ENCODE measurements at places on chromosomes 5 and 9.
A peak's percentile ranks its signal among the peaks of the same experiment; 100 is the strongest.

GRCh38 chr5:106092455-106092854, 1578.3 kb downstream of the EFNA5 start:
- no peak for DNase-seq

- no peak for DNase-seq
These were observed 8.8 kb upstream of the ADGRV1 start for GRCh38 chr5:90549729-90550275.

- DNase-seq: no peak
These were observed 216.4 kb upstream of the MAP3K1 start for GRCh38 chr5:56598941-56599340.

DNA sequence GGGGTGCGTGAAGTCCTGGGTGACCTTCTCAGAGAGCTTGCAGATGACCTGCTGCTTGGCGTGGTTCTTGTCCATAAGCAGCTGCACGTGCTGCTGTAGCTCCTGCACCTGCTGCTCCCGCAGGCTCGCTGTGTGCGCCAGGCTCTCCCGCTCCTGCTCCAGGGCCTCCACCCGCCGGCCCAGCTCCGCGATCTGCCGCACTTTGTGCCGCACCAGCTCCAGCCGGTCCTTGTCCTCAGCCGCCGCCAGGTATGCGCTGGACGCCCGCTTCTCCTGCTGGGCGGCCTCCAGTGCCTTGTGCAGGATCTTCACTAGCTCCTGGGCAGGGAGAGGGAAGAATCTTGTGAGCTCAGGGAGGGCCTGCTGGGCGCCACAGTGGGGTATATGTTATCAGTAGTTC, 28.5 kb upstream of the CORO2A start:
- no peak for DNase-seq

DNA sequence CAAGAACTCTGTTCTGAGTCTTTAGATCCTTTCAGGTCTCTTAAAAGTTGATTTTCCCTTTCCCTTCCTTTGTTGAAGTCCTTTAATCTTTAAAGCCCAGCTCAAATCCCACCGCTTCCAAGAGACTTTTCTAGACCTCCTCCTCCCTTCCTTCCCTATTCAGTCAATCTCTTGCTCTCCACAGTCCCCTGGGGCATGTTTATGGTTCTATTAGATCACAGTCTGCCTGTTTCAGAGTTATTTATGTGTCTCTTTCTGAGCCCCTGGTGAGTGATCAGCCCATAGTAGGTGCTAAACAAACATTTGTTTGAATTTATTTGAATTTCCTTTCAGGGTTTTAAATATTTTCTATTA, 7.2 kb upstream of the ARSI start:
- no peak for DNase-seq

GRCh38 chr5:138753794-138754698, 821 bp downstream of the CTNNA1 start:
- DNase-seq: peak; percentile 94

DNA sequence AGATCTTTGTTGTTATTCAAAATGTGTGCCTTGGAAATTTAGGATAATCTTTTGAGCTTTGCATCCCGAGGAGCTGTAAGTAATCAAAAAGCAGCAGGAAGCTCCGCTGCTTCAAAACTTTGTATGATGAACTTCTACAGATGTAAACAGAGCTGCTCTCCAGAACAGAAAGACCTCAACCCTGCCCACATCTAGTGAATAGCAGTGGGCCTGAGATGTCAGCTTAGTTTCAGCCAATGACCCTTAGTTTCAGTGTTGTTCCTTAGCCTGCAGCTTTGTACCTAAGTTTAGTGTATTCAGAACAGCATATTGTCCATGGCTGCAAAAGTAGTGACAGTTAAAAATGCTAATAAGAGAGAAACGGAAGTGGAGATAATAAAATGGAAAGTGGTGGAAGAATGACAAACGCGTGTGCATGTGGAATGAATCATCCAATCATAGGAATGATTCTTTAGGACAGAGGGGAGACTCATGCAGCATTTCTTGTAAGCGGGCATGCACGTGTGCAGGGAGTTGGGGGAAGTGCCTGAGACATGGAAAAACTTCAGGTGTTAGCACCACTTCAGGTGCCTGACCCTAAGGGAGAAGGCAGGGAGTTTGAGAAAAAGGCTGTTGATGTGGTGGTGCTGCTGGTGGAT, 24.9 kb downstream of the SNX24 start:
- DNase-seq: no peak

GRCh38 chr5:67181648-67182221, 14.9 kb downstream of the CD180 start:
- DNase-seq: no peak

GRCh38 chr5:20231040-20231439, 243.0 kb upstream of the CDH18 start:
- DNase-seq: no peak

DNA sequence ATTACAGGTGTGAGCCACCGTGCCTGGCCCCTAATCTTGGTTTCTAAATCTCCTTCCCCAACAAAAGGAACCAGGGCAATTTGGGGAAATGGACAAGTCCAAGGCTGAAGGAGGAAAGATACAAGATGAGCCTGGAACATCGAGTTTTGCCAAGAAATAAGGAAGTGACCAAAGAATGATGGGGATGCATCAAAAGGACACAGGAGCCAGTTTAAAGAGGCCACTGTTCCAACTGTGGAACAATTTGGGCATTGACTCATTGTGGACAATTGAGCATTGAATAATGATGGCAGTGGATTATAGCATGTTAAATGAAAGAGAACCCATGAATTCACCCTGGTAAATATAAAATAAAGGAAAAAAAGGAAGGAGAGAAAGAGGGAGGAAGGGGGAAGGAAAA, 47.5 kb downstream of the DUSP1 start:
- DNase-seq: no peak

GRCh38 chr5:177430140-177430951, 3.9 kb downstream of the GRK6 start:
- DNase-seq: no peak

GRCh38 chr9:33731625-33732024, 63.7 kb upstream of the PRSS3 start:
- DNase-seq: no peak

DNA sequence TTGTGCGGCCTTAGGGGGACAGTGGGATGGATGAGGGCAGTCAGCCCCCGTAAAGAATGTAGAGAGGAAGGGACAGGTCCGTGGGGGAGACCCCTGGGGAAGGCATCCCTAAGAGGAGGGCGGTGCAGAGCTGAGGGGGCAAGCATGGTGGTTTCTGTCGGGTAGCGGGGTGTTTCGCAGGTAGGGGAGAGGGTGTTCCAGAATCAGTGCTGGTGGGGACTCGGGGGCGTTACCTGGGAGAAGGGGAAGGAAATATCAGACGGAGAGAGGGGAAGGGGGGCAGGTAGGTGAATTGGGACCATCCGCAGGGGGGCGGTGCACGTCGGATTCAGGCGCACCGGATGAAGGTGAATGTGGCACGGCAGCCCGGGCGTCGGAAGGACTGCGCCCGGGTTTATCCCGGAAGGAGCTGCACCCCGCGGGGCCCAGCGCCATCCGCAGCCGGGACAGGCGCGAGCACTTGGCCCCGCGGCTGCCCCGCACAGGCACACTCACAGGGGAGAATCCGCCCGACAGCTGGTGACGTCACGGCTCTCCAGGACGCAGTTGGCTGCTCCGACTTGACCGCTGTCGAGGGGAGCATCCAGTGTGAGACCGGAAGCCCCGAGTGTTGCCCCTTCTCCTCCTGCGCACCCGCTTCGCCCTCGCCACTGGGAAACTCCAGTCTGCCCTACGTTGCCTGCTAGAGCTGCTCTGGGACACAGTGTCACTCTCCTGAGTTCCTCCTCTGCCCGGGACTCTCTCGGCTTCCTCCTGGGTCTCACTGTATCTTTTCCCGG, 1.3 kb downstream of the CD72 start:
- peak; percentile 39 for DNase-seq

- no peak for DNase-seq
These were observed 39.6 kb downstream of the STC2 start for GRCh38 chr5:173288632-173289031.

GRCh38 chr5:87536365-87536764, 123.6 kb upstream of the CCNH start:
- DNase-seq: no peak

- DNase-seq: no peak
These were observed 18.1 kb upstream of the RGMB start for GRCh38 chr5:98755406-98755805.

DNA sequence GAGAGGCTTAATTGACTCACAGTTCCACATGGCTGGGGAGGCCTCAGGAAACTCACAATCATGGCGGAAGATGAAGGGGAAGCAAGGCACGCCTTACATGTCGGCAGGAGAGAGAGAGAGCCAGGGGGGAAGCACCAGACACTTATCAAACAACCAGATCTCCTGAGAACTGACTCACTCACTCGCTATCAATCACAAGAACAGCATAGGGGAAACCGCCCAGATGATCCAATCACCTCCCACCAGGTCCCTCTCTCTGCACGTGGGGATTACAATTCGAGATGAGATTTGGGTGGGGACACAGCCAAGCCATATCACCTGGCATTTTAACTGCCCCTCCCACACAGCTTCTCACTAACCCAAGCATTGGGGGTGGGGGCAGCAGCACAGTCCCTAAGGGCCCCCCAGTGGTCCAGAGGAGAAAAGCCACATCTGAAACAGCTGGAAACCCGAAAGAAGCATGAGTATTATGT, 76.1 kb upstream of the ASS1 start:
- DNase-seq: no peak

DNA sequence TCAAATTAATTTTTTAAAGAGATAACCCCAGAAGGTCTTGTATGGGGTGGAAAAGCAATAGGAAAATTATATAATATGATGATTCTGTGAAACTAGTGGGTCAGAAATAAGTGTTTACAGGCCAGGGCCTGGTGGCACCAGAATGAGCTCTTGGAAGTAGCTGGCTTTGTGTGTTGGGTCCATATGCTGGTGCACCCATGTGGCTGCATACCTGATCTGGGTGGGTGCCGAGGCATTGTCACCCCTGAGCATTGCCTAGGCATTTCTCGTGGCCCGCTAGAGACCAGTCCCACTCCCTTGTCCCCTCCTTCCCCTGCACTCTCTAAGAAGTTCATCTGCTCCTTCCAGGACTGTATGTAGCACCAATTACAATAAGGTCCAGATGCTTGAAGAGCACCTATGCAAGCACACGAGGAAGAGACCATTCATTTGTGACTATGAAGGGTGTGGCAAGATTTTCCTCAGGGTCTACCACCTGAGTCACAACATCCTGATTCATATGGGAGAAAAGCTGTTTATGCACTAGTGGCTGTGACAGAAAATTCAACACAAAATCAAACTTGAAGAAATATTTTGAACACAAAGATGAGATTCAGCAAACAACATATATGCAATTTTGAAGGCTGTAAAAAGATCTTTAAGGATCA, 19.8 kb upstream of the IL33 start:
- DNase-seq: no peak

DNA sequence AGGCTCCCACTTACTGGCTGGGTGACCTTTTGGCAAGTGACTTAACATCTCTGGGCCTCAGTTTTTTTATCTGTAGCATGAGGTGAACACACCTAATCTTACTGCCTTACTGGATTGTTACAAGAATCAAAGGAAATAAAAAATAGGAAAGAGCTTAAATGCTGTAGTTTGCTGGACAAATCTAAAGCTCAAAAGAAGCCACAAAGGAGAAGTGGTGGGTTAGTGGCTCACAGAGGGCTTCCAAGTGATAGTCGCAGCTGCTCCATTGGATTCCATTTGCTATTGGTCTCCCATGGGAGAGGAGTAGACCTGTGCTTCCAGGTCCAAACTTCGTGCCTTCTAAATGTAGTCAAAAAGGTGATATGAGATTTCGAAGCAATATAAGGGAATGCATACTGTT, 123.6 kb downstream of the SEMA6A start:
- DNase-seq: no peak

GRCh38 chr5:172110260-172110815, 77.7 kb downstream of the STK10 start:
- DNase-seq: no peak

GRCh38 chr5:140178086-140178410, 3.1 kb downstream of the CYSTM1 start:
- DNase-seq: peak; percentile 65

DNA sequence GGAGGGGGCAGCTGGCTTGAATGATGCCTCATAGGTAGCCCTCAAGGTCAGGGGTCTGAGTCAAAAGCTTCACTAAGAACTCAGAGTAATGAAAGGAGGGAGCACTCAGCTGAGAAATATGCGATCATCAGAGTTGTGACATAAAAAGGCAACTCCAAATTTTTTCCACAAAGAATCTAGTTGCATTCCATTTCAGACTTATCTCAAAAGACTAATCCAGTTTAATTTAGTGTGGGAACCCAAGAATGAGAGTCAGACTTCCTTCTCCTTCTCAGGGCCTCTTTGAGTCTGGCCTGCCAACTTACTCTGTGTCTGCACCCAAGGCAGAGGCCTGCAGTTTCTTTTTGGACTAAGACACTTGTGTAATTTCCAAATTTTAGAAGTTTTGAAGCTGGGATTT, 34.7 kb downstream of the GABRP start:
- no peak for DNase-seq

- no peak for DNase-seq
These were observed 733 bp downstream of the COL23A1 start for GRCh38 chr5:178589180-178590140.

GRCh38 chr9:122579874-122580273, 3.3 kb downstream of the OR1L8 start:
- DNase-seq: no peak

DNA sequence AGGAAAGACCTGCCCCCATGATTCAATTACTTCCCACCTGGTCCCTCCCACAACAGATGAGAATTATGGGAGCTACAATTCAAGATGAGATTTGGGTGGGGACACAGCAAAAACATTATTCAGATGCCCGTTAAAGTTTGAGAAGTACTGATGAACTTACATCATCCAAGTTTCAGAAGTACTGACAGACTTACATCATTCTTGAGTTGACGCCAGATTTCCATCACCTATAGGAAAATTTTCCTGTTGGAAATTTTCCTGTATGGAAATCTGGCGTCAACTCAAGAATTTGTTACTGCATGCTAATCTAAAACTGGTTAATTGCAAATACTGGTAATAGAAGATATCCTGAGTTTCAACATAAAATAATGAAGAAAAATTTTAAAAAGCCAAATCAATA, 975.9 kb downstream of the MAT2B start:
- DNase-seq: no peak

DNA sequence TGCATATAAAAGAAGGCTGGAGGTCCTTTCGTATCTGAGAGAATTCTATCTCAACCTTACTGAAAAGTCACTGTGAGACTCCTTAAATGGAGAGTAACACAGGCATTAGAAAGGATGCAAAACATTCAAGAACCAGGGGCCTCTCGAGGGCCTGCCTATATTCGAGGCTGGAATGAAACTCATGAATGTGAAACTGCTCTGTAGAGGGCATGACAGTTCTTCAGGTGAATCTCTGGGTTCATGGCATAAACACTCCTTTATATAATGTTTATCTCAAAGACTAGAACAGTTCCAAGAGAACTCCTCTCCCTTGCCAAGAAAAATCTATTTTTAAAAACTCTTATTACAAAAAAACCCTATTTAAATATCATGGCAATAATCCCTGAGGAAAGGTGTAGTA, 113.9 kb downstream of the SEC61B start:
- no peak for DNase-seq

Measured in pancreas (tissue), 10 donors.